AML-193 (cell line): ENCODE measurements at places on chromosomes 4 and X.

DNA sequence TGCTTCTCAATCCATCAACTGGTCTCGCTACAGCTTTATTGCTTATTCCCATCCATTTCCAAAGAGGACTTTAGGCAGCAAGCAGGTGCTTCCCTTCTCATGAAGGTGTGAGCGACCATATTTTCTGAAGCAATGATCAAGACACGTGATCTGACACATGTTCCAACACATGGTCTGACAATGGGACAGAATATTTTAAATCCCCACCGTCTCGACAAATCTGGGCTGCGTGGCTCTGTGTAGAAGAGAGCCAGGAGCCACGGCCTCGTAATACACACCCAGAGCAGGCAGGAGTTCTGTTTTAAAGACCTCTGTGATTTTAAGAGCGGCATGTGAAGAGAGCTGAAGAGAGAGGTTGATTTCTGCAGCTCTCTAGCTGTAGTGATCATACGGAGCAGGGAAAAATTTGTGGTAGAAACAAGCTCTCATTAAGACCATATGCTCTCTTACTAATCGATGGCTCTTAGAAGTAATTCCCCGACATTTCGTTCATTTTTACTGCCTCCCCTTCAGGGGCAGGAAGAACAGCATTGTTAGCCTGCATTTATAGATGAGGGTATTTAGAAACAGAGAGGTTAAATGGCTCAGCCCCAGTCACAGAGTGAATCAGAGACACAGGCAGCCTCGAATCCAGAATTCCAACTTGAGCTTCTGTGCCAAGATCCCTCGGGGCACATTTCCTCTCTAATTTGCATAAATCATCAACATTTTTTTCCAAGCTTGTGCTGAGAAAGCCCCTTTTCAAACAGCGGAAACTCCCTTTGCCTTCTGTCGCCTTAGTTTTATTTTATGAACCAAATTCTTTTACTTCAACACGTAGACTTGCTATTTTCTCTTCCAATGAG lies 91.0 kb upstream of the BCOR start:
- DNase-seq: no peak

DNA sequence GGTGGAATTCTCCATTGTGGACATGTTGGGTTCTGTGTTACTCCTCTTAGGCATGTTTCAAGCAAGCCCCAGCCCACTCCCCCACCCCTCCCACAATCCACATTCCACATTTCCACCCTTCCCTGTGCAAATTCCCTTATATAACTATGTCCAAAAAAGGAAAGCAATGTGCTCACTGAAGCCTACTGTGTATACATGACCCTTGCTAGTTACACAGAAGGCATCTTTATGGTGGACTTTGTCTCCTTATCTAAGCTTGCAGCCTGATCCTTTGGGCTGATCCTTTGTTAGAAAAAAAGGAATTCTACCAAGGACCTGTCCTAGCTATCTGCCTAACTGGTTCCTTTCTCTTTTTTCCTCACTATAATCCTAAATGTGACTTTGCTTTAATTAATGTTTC lies 796.8 kb downstream of the NLGN4X start:
- DNase-seq: no peak

- DNase-seq: no peak
These were observed 9.8 kb downstream of the PWWP3B start for GRCh38 chrX:106177982-106178321.

GRCh38 chr4:168183717-168184571 lies 91.6 kb downstream of the ANXA10 start:
- DNase-seq: peak; percentile 43

GRCh38 chrX:102976793-102977495 lies 39.9 kb downstream of the RAB40AL start:
- peak; percentile 23 for DNase-seq

DNA sequence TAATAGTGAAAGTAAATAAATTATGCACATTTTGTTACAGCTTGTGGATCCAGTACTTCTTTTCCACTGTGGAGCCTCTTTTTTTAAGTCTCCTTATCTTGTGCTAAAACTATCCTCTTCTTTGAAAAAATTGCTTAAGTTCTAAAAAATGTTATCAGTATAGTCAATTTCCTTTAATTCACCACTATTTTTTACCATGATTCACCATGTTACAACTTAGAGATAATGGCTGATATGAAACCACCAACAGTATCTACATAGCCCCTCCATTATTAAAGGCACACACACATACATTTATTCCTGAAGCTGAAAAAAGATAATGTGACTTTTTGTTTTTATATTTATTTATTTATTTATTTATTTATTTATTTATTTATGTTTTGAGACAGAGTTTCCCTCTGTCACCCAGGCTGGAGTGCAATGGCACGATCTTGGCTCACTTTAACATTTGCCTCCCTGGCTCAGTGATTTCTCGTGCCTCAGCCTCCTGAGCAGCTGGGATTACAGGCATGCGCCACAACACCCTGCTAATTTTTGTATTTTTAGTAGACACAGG lies 243.2 kb downstream of the SPOCK3 start:
- DNase-seq: no peak

DNA sequence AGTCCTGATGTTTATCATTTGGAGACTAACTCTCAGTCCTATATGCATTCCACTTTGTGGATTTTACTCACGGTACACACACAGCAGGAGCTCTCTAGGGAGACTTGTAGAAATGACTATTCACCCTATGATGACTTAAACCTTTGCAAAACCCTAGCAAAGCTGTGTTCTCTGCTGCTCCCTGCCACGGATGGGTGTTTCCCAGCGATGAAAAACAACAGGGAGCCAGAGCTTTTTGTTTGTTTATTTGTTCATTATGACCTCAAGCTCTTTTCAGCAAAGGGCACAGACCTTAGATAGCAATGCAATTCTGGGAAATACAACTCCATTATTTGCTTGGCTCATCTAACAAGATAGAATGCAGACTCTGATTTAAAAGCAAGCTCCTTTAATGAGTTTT lies 156.6 kb downstream of the GRIA3 start:
- no peak for DNase-seq

- no peak for DNase-seq
These were observed 30.5 kb upstream of the COL25A1 start for GRCh38 chr4:109332926-109333464.

GRCh38 chr4:159160242-159160641 lies 57.4 kb downstream of the RAPGEF2 start:
- no peak for DNase-seq

DNA sequence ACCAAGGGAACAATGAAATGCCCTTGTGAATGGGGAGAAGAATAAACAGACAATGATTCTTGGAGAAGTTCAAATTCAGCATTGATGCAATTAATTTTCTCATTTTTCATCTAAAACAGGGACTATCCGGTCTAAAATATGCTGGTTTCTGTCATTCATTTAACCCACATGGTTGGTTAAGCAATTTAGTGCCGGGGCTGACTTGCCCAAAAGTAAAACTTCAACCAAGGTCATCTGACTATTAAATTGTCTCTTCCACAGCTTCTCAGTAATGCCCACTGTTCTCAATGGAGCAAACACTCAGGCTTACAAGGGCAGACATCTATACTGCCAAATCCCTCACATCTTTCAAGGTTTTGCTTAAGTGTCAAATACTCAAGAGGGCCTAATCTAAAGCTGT lies 51.3 kb downstream of the ANXA10 start:
- DNase-seq: no peak

- DNase-seq: no peak
These were observed 25.3 kb downstream of the IQCM start for GRCh38 chr4:149790172-149790907.

- DNase-seq: peak; percentile 13
These were observed 52.4 kb upstream of the PRDM8 start for GRCh38 chr4:80144676-80145470.

DNA sequence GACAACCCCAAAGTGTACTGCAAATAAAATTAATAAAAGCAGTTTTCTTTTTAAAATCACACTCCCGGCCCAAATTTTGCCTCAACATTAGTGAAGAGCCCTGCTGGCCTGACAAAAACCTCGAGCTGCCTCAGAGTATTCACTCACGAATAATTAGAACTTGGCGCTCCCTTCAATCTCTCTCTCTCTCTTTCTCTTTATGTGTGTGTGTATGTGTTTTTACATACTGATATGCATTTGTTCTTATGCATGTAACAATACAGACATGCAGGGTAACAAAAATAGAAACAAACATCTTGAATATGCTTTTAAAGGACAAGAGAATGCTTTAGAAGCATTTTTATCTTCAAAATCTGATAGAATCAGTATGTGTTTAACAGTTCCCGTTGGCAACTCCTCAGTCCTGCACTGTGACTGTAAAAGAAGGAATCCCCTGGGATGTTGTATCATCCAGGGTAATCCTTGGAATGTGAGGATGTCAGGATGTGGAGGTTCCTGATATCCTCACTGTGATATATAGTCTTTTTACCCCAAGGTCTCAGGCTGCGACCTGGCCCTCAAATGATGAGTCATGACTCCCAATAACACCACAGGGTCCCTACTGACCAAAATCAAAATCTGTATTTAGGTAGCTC lies 53.0 kb downstream of the PTCHD1 start:
- no peak for DNase-seq

DNA sequence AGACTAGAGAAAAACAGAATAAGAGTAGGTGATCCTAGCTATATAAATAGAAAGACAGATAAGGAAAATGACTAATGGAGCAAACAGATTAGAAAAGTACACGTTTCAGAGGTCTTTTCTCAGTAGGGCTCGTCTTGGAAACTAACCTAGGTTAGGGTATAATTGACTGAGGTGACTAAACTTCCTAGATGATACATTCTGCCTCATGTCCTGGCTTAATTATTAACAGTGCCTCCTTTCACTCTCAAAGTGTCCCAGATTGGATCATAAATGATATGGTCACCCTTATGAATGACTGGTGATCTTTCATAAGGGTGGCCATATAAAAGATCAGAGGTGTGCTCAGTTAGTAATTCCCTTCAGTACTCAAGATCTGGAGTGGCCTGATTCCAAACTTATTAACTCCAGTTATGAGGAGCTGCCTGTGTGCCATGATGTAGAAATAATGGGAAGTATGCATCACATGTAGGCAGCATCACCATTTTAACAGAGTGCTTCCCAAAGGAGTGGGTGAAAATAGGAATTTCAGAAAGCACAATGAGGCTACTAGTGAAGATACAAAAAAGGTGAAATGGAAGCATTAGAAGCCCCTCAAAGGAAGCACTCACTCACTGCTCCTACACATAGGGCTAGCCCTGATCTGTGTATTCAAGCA lies 14.7 kb upstream of the GRIA3 start:
- no peak for DNase-seq

DNA sequence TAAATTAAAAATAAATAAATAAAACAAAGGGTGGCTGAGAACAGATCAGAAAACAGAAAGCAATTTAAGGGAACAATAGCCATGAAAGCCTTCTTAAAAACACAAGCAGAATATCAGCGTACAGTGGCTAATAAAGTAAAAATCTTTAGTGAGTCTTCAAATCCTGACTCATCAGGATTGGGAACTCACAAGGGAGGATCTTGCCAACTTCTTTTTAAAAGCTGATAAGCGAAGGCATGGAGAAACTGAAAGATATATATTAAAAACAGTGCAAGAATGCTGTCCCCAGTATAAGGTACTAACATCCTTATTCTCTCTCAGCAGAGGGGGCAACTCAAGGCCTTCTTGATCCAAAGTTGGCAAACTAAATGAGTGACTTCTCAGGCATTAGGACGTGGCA lies 180.1 kb downstream of the DHX15 start:
- no peak for DNase-seq

DNA sequence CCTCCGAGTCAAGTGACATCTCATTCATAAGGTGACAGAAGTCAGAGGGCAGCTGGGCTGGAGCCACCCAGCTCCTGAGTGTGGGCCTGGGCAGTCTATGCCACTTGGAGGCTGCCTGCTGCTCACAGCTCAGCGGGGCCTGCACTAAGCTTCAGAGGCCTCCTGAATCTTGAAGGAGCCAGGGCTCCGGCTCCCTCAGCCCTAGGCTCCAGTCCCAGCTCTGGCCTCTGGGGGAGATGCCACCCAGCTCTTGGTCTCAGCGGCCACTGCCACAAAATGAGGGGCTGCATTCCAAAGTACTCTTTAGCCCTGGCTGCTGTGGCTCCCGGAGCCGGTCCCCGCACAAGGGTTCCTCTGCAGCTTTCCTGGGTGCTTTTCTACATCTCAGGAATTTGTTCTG lies 32.7 kb upstream of the PSAPL1 start:
- no peak for DNase-seq

- DNase-seq: no peak
These were observed 11.6 kb upstream of the DUSP9 start for GRCh38 chrX:153635388-153635787.

GRCh38 chrX:86121916-86122315 lies 26.3 kb upstream of the DACH2 start:
- DNase-seq: no peak

DNA sequence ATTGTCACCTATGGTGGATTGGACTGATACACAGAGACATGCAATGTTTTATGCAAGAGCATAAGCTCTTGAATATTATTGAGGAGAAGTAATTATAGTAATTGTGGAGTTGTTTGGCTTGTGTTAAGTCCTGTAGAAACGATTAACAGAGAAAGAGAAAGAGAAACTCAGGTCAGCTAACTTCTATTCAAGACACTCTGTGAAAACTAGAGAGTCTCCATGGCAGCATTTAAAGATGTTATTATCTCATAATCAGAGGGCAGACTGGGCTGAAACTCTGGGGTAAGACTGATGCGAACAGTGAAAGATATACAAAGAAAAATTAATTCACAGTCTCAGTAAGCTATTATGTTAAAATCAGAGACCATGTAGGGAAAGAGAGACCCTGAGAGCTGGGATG lies 625.7 kb downstream of the FAT4 start:
- DNase-seq: no peak

- DNase-seq: no peak
These were observed 73.3 kb downstream of the CYLC1 start for GRCh38 chrX:83934220-83934619.

DNA sequence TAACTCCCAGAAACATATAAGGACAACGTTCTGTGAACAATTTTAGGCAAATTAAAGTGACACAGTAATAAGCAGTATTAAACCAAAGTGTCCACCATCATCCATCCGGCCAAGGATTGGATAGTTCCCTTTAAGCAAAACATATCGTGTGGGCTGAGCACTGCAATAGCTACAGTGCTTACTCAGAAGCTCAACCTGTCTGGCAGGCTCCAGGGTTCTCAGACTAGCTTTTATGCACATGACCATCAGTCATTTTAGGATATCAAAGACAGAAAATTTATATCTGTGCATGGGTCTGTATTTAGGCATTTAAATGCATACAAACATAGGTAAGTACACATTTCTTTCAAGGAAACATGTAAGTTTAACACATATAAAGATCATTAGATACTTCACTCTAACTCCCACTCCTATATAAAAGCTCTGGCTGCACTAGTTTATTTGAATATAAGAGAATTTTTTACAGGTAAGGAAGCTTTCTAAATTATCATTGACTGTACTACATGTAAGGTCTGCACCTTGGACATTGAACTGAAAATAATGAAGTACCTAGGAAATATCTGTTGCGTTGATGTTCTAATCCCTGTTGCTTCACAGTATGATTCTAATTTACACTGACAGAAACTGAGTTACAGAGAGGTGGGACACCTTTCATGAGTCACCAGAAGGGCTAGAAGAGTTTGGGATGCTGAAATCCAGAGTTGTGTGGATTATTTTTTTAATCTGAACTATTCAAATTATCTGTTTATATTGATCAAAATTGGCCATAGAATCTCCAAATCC lies 67.6 kb downstream of the ELOVL6 start:
- no peak for DNase-seq
